ENCODE measurements at places on chromosomes 13 and 19.
A peak's percentile ranks its signal among the peaks of the same experiment; 100 is the strongest.

GRCh38 chr19:29810504-29810871 lies 1.3 kb upstream of the CCNE1 start:
- DNase-seq: no peak

DNA sequence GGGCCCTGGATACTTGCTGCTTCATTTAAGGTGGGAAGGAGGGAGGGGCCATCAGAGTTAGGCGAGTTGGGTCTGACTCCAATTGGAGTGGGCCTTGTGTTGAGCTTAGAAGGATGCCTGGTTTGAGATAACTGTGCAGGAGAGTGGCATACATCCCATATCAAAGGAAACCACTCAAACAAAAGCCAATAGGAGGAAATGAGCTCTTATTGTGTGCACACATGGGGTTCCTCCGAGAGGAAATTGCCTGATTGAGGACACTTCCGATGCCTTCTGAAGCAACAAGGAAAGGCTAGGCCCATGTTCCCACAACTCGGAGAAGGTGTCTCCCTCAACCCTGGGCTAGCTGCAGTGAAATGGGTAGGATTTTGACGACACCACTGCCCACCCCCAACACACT lies 19.6 kb downstream of the MBNL2 start:
- DNase-seq: no peak

DNA sequence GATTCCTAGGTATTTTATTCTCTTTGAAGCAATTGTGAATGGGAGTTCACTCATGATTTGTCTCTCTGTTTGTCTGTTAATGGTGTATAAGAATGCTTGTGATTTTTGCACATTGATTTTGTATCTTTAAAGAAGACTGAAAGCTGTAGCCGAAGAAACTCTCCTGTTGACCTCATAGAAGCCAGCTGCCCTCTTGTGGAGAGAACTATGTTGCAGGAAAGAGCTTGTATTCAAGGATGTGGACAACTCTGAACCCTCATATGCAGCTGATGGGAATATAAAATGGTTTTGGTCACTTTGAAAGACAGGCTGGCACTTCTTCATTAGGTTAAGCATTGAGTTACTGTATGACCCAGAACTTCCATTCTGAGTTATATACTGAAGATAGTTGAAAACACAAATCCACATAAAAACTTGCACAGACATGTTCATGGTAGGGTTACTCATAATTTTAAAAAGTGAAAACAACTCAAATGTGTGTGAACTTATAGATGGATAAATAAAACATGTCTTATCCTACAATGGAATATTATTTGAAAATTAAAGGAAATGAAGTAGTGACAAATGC lies 65.8 kb upstream of the SLITRK6 start:
- DNase-seq: no peak

DNA sequence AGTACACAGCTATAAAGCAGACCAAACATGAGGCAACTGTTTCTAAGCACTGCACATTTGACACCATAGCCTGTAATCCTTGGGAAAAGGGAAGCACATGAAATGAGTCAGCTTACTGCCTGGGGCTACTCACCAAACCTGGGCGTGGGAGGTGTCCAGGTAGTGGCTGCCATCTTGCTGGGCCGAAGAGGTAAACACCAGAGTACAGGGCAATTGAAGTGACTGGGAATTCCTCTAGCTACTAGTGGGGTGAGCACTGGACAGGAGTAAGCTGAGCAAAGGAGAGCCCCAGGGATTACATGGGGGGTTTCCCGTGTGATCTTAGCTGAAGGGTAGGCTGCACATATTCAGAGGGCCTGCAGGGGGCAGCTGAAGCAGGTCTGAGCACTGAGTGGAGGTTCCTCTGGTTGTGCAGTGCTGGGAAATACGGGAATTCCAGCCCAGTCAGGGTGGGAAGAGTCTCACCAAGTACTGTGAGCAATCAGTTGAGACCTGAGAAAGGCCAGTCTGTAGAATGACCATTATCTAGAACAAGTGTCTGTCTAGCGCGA lies 140.5 kb downstream of the SLC7A1 start:
- peak; percentile 76 for DNase-seq
